ENCODE measurements at places on chromosomes 2 and 18.

GRCh38 chr2:157339965-157340655 lies 14.5 kb upstream of the ERMN start:
- DNase-seq: no peak
- H3K4me3 ChIP-seq: no peak overlapping the region
- H3K36me3 ChIP-seq: peaks cover 8% of the 10 kb centered on the region
- H3K4me1 ChIP-seq: peaks cover 26% of the 10 kb centered on the region
- no peaks in the 10 kb centered on the region for H3K27me3 ChIP-seq

DNA sequence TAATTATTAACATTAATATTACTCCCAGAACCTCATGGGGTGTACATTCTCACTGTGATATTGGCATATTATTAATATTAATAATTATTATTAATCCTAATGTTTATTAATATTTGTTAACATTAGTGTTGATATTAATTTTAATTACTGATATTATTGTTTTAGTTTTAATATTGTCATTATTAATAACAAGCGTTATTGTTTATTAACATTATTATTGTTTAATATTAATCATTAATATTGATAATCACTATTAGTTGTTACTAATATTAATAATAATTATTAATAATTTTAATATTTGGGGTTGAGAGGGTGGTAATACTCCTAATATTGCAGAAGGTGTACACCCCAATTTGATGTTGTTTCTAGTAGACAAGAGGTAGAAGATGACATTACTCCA lies 193.1 kb upstream of the XIRP2 start:
- DNase-seq: no peak
- no peaks in the 10 kb centered on the region for H3K4me1 ChIP-seq
- no peak overlapping the region for H3K27ac ChIP-seq
- H3K36me3 ChIP-seq: no peaks in the 10 kb centered on the region
- H3K4me3 ChIP-seq: no peak overlapping the region

GRCh38 chr2:205730701-205731582 lies 48.6 kb downstream of the NRP2 start:
- H3K27me3 ChIP-seq: peaks cover 33% of the 10 kb centered on the region
- H3K27ac ChIP-seq: no peak overlapping the region
- no peak for DNase-seq

DNA sequence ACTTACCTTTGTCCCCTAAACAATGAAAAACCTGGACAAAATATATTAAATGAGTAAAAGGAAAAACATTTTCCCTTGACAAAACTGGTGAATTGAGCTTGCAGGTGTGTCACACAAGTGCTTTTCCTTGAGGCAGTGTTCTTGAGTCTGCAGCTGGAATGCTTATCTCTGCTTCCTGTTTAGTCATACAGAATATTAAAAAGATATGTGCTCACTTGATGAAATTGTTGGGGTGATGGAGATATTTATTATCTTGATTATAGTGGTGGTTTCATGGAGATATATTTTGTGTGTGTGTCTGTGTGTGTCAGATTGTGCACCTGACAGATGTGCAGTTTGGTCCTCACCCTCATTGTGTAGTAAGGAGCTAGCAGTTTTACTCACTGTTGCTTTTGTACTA lies 3.3 kb downstream of the TAF1B start:
- peaks cover 53% of the 10 kb centered on the region for H3K4me1 ChIP-seq
- H3K4me3 ChIP-seq: peak overlapping the region; percentile 21
- DNase-seq: no peak
- no peak overlapping the region for H3K27ac ChIP-seq

DNA sequence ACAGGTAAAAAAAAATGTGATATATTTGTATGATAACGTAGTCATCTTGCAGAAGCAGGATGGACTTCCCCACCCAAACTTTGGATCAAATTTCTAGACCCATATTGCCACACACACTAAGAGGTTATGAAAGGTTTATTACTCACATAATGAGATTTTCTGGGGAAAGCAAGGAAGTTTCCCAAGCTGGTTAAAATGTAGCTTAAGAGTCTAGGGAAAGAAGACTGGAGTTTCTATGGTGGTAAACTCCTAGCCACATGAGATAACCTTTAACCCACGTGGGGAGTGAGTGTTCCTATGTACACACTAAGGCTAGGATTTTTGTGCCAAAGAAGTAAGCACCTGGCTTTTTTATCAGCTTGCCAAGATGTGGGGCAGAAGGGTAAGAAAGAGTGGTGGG lies 335.7 kb upstream of the UBE2E3 start:
- H3K27me3 ChIP-seq: peaks cover 21% of the 10 kb centered on the region
- no peak for DNase-seq
- no peaks in the 10 kb centered on the region for H3K36me3 ChIP-seq
- no peak overlapping the region for H3K4me3 ChIP-seq

DNA sequence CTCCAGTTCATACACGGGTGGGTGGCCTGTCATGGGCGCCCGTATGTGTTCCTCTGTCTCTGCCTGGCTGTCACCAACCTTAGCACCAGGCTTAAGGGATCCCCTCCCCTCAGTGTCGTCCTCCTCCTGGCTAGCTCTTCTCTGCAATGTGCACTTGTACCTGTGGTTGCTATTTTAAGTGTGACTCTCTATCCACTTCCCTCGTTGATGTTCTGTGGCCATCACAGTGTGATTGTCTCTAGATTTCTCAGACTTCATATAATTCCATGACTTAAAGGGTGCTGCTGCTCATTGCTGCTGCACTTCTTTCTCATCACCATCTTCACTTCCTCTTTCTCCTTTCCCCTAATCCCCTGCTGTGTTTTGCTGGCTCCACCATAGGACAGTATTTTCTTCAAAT lies 143.4 kb downstream of the EML6 start:
- no peak overlapping the region for H3K27ac ChIP-seq
- H3K4me1 ChIP-seq: peaks cover 6% of the 10 kb centered on the region
- no peak for DNase-seq
- H3K4me3 ChIP-seq: no peak overlapping the region
- H3K27me3 ChIP-seq: no peaks in the 10 kb centered on the region

DNA sequence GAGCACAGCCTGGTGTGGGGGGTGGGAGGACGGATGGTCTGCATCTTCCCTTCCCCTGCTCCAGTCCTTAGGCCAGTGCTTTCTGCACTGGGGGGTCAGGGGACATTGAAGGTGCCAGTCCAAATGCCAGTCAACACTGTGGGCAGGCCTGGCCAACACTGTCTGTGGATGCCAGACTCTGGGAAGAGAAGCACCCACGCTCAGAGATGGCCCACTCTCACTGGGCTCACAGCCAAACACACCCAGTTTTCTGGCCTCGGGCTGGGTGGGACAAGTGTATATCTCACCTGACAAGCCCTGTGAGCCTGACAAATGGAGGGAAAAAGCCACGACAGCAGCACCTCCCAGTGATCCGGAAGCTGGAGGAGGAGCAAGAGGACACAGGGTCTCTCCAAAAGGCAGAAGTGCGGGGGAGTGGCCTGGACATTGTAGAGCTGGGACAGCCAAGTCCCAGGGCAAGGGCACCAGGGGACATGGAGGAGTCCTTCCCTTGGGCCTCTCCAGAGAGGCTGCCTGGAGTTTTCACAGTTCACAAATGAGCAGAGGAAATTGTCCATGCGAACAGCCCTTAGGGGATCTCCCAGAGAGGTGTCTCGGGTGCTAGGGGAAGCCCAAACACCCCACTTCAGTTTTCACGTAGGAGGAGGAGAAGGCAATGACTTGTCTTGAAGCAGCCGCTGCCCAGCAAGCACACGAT lies 79.3 kb downstream of the SDC1 start:
- no peaks in the 10 kb centered on the region for H3K36me3 ChIP-seq
- H3K27me3 ChIP-seq: peaks cover 72% of the 10 kb centered on the region
- DNase-seq: no peak
- no peak overlapping the region for H3K27ac ChIP-seq
- H3K4me1 ChIP-seq: no peaks in the 10 kb centered on the region
